ENCODE measurements at places on chromosomes 1 and 21.
A peak's percentile ranks its signal among the peaks of the same experiment; 100 is the strongest.

DNA sequence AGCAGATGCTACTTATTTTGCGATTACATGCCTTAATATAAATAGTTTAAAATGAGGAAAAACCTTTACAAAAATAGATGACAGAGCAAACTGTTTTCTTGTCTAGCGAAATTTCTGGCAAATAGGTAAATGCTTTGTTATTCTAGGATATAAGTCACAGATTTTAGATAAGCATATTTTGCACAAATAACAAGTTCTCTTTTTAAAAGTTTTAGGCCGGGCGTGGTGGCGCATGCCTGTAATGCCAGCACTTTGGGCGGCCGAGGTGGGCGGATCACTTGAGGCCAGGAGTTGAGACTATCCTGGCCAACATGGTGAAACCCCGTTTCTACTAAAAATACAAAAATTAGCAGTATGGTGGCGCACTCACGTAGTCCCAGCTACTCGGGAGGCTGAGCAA lies 20.3 kb upstream of the ERRFI1 start:
- no peak overlapping the region for H3K27ac ChIP-seq
- peaks cover 18% of the 10 kb centered on the region for H3K4me1 ChIP-seq

GRCh38 chr1:204282761-204283221 lies 69.0 kb upstream of the GOLT1A start:
- no peaks in the 10 kb centered on the region for H3K36me3 ChIP-seq
- peaks cover 30% of the 10 kb centered on the region for H3K4me1 ChIP-seq
- H3K4me3 ChIP-seq, result no peak overlapping the region
- H3K27me3 ChIP-seq, result no peaks in the 10 kb centered on the region
- no peak for DNase-seq

GRCh38 chr21:25682382-25682781 lies 43.3 kb downstream of the JAM2 start:
- no peak overlapping the region for H3K27ac ChIP-seq
- H3K27me3 ChIP-seq, result no peaks in the 10 kb centered on the region
- no peak overlapping the region for H3K4me3 ChIP-seq
- H3K4me1 ChIP-seq, result no peaks in the 10 kb centered on the region

DNA sequence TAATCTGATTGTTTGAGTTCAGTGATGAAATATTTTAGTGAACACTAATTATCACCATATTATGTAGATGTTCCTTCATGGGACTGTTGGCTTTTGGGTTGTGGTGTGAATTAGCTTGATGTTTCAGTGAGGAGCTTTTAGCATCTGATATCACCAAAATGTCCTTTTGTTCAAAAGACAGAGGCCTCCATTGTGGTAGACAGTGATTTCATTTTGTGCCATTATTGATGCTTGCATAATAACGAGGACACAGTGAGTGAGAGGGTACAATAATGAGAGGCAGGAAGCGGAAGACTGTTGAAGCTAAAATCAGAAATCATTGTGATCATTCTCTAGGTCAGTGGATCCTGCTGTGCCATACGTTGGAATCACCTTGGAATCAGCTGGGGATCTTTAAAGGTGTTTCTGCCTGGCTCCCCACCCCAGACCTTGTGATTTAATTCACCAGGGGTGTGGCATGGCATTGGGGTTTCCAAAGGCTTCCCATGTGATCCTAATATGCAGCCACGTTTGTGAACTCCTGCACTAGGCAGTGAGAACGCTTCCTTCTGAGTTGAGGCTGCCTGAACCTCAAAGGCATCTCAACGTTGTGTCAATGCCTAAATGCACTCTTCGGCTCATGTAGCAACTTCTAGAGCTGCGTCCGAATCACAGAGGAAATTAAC lies 82.1 kb upstream of the KIF1B start:
- no peaks in the 10 kb centered on the region for H3K27me3 ChIP-seq
- H3K4me1 ChIP-seq, result no peaks in the 10 kb centered on the region
- no peak for DNase-seq
- H3K36me3 ChIP-seq, result peaks cover 60% of the 10 kb centered on the region

- DNase-seq, result peak; percentile 72
- H3K36me3 ChIP-seq, result no peaks in the 10 kb centered on the region
- H3K27me3 ChIP-seq, result no peaks in the 10 kb centered on the region
- peak overlapping the region; percentile 98 for H3K4me3 ChIP-seq
- peaks cover 24% of the 10 kb centered on the region for H3K4me1 ChIP-seq
Observed at GRCh38 chr1:185045814-185046492, 595 bp downstream of the RNF2 start.

GRCh38 chr1:65596768-65597167 lies 176.3 kb downstream of the LEPR start:
- no peaks in the 10 kb centered on the region for H3K4me1 ChIP-seq
- H3K4me3 ChIP-seq, result no peak overlapping the region
- H3K27me3 ChIP-seq, result no peaks in the 10 kb centered on the region
- no peak for DNase-seq

DNA sequence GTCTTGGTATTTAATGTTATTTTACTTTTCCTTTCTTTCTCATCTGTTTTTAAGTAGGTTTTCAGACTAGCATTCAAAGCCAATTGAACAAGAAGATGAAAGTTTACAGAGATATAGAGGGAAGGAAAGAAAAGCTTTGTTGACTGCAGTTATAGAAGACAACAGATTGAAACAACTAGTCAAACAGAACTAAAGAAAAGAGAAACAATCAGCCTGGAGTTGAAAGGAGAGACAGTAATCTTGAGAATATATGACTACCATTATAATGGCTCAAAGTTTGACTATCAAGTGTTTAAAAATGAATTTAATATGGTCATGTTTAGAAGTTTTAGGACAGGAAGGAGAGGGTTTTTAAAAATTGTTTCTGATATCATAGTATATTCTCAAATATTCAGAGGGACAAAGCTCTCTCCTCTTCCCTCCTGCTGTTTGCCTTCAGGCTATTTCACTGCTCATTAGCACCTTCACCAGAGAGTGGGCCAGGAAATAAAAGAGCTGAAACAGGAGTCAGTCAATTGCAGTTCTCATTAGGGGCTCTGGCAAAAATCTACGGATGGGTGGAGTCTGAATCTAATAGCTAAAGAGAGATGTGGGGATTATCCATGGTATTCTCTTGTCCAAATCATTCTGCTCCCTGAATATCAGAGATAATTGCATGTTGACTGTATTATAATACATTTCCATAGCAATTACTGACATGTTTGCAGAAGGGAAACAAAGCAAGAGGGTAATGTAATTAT lies 577.8 kb downstream of the BRINP3 start:
- no peak for DNase-seq
- no peaks in the 10 kb centered on the region for H3K4me1 ChIP-seq
- no peak overlapping the region for H3K27ac ChIP-seq
- no peaks in the 10 kb centered on the region for H3K27me3 ChIP-seq
- no peak overlapping the region for H3K4me3 ChIP-seq

DNA sequence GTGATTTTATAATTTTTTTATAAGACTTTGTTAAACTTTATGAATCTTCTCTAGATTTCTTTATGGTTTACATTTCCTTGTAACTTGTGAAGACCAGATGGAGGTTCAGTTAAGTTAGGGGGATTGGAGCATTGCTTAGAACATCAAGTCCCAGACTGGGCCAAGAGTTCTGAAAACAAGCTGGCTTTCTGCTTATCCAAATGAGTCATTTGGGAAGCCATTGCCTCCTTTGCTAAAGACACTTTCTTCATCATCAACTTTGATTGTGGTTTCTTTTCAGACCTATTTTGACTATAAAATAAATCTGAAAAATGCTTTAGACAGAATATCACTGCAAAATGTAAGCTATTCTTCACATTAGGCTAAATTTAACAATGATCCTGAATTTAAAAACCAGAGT lies 446.8 kb downstream of the USP25 start:
- DNase-seq, result no peak
- H3K4me1 ChIP-seq, result peaks cover 3% of the 10 kb centered on the region
- H3K27me3 ChIP-seq, result no peaks in the 10 kb centered on the region
- H3K27ac ChIP-seq, result peak overlapping the region; percentile 5

DNA sequence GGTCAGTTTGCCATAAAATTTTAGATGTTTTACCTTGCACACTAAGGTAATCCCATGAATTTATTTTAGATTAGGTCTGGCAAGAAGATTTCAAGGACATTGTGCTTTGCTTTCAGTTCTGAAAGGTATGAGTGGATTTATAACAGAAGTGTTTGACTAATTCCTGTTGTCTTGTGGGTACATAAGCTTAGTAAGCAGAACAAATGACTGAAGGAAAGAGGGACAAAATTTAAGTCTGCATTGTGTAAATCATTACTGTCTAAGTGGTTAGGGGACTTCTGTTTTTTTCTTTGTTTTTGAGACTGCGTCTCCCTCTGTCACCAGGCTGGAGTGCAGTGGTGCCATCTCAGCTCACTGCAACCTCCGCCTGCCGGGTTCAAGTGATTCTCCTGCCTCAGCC lies 60.1 kb downstream of the PKN2 start:
- DNase-seq, result no peak
- peaks cover 4% of the 10 kb centered on the region for H3K4me1 ChIP-seq
- H3K36me3 ChIP-seq, result peaks cover 10% of the 10 kb centered on the region
- H3K27me3 ChIP-seq, result no peaks in the 10 kb centered on the region

DNA sequence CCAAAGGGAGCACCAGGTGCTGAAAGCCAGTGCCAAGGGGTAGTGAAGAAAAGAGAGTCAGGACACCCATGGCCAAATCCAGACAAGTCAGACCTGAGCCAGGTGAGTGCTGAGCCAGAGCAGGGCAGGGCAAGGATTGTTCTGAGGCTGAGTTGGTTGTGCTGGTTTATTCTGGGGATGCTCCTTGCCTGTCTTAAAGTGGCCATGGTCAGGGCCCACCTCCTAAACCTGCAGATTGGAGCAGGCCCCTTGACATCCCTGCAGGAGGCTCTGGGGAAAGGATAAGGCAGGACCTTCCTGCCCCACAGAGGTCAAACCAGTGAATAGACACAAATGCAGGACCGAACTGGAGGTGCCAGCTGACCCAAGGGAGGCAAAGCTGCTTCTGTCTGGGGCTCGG lies 138.4 kb downstream of the HIVEP3 start:
- H3K27ac ChIP-seq, result no peak overlapping the region
- H3K36me3 ChIP-seq, result no peaks in the 10 kb centered on the region
- H3K4me1 ChIP-seq, result peaks cover 30% of the 10 kb centered on the region
- H3K4me3 ChIP-seq, result no peak overlapping the region

DNA sequence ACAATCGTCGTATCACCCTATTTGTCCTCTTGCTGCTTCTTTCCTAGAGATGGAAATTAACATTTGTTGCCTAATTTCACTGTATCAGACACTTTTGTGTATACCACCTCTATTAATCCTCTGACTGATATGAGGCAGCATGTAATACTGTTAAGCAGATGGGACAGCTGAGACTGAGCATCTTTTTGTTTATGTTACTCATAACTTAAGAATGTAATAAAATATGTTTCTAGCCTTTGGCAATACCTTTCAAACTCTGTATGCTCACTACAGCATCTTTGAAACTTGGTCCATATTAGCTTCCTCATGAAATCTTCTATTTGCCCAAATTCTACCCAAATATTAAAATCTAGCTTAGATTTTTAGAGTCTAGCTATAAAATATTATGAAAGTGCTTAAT lies 2.3 kb downstream of the OR14K1 start:
- no peaks in the 10 kb centered on the region for H3K27me3 ChIP-seq
- no peak for DNase-seq
- H3K4me1 ChIP-seq, result no peaks in the 10 kb centered on the region

All from suprapubic skin (tissue), 4 donors.